ENCODE measurements at places on chromosomes 11 and 22.
A peak's percentile ranks its signal among the peaks of the same experiment; 100 is the strongest.

DNA sequence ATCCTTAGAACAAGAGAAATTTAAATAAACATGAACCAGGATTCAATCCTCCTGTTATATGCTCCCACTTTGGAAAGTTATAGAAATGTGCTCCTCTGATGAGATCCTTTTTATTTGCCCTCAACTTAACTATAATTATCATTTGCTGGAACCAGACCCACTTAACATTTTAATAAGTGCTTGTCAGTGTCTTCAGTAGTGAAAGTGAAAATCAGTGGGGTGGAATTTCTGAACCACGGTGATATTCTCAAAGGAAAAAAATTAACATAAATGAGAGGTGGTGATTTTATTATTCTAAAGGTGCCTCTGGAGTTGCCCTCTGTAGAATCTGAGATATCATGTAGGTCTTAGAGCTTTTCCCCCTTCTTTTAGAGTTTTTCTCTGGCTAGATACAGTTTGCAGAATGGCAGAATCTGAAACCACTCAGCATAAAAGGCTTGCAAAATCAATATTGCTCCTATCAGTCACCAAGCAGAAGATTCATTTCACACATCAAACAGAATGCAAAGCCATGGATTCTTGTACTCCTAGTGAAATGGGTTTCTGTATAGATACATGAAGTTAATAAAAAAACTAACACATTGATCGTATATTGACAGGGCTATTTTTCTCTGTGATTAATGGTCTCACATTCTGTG lies 213.2 kb downstream of the LUZP2 start:
- H3K27me3 ChIP-seq, result no peaks in the 10 kb centered on the region
- no peak for DNase-seq
- H3K27ac ChIP-seq, result no peak overlapping the region
- H3K4me1 ChIP-seq, result no peaks in the 10 kb centered on the region
- no peak overlapping the region for H3K4me3 ChIP-seq

- no peaks in the 10 kb centered on the region for H3K4me1 ChIP-seq
- no peaks in the 10 kb centered on the region for H3K27me3 ChIP-seq
- no peak overlapping the region for H3K27ac ChIP-seq
- no peak overlapping the region for H3K4me3 ChIP-seq
- no peak for DNase-seq
- no peaks in the 10 kb centered on the region for H3K36me3 ChIP-seq
Measured at GRCh38 chr11:85779956-85780640, 30.8 kb downstream of the SYTL2 start.

DNA sequence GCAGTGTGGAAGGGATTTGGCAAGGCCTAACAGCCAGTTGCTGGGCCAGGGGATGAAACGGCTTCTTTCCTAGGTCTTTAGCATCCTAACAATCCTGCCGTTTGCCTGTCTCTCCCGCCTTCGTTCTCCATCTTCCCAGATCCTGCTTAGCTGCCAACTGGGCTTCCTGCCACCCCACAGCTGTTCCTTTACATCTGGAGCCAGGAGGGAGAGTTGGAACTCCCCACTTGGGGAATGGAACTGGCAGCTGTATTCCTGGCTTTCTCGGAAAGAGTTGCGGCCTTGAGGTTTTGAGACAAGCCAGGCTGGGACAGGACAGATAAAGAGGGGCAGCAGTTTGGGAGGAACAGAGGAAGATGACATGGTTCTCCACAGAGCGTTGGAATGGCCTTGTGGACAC lies 59.6 kb downstream of the ST3GAL4 start:
- peak; percentile 73 for DNase-seq
- no peak overlapping the region for H3K4me3 ChIP-seq
- H3K36me3 ChIP-seq, result no peaks in the 10 kb centered on the region
- H3K27ac ChIP-seq, result peak overlapping the region; percentile 74
- no peaks in the 10 kb centered on the region for H3K27me3 ChIP-seq
- H3K4me1 ChIP-seq, result peaks cover 23% of the 10 kb centered on the region

- H3K27me3 ChIP-seq, result peaks cover 14% of the 10 kb centered on the region
- peaks cover 8% of the 10 kb centered on the region for H3K4me1 ChIP-seq
- H3K27ac ChIP-seq, result peak overlapping the region; percentile 77
- H3K4me3 ChIP-seq, result no peak overlapping the region
- DNase-seq, result peak; percentile 30
Measured at GRCh38 chr11:130451231-130452019, 3.0 kb downstream of the ADAMTS15 start.

DNA sequence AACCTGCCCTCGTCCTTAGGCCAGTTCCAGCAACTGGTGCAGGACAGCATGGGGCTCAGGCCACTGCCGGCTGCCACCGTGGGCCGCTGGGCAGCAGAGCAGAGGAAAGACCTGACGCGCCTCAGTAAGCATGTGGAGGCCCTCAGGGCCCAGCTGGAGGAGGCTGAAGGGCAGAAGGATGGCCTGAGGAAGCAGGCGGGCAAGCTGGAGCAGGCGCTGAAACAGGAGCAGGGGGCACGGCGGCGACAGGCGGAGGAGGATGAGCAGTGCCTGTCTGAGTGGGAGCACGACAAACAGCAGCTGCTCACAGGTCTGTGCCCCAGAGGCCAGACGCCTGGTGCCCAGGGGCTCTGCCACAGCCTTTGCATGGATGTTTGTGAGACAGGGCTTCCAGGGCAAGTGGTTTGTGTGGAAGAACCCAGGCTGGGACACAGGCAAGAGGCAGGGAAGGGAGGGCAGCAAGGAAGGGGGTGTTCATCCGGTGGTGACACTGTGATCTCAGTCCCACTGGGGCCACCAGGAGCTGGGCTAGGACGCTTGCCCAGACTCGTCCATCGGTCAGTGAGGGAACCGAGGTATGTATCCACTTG lies 13.9 kb downstream of the CCDC157 start:
- H3K27ac ChIP-seq, result no peak overlapping the region
- H3K27me3 ChIP-seq, result no peaks in the 10 kb centered on the region
- no peaks in the 10 kb centered on the region for H3K4me1 ChIP-seq
- DNase-seq, result no peak

DNA sequence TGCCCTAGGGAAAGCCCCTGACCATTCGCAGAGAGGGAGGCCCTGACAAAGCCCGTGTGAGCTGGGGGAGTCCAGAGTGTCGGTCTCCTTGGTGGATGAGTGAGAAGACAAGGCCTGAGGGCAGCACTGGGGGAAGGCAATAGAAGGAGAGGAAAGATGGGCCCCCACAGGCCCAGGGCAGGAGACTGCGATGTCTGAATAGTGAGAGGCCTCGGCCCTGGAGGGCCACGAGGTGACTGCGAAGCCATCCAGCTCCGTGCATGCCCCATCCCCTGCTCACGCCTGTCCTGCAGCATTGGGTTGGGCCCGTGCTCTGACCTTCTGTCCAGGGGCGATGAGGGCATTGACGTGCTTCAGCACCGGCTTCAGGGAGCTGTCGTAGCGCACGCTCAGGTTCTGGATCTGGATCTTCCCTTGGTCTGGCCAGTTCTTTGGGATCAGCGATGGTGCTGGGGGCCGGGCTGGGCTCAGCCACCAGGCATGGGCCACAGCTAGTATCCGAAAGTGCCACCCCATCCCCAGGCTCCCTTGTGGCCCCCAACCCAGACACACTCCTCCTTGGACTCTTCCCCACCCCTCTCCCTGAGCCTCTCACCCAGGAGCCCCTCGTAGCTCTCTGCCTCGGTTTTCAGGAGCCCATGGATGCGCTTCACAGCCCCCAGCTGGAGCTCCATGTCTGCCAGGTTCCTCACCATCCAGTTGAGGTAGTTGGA lies 8.3 kb upstream of the KCNJ11 start:
- no peak for DNase-seq
- H3K27me3 ChIP-seq, result no peaks in the 10 kb centered on the region
- H3K4me3 ChIP-seq, result no peak overlapping the region
- H3K27ac ChIP-seq, result no peak overlapping the region
- no peaks in the 10 kb centered on the region for H3K36me3 ChIP-seq
- peaks cover 14% of the 10 kb centered on the region for H3K4me1 ChIP-seq

DNA sequence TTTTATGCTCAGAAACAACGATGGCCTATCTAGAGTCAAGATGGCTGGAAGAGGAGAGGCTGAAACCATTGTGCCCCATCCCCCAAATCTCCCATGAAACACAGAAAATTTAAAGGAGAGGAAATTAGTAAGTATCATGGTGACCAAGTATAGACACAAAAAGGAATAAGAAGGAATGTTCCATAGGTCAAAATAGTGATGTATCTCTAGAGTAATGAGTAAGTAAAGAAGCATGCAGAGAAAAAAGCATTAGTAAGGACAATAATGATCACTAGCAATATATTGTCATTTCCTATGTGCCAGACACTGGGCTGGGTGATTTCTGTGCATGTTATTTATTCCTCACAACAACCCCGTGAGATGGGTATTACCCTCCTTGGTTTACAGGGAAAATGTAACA lies 2.6 kb upstream of the SLC22A24 start:
- no peak for DNase-seq
- no peak overlapping the region for H3K4me3 ChIP-seq
- H3K4me1 ChIP-seq, result no peaks in the 10 kb centered on the region
- no peaks in the 10 kb centered on the region for H3K27me3 ChIP-seq

DNA sequence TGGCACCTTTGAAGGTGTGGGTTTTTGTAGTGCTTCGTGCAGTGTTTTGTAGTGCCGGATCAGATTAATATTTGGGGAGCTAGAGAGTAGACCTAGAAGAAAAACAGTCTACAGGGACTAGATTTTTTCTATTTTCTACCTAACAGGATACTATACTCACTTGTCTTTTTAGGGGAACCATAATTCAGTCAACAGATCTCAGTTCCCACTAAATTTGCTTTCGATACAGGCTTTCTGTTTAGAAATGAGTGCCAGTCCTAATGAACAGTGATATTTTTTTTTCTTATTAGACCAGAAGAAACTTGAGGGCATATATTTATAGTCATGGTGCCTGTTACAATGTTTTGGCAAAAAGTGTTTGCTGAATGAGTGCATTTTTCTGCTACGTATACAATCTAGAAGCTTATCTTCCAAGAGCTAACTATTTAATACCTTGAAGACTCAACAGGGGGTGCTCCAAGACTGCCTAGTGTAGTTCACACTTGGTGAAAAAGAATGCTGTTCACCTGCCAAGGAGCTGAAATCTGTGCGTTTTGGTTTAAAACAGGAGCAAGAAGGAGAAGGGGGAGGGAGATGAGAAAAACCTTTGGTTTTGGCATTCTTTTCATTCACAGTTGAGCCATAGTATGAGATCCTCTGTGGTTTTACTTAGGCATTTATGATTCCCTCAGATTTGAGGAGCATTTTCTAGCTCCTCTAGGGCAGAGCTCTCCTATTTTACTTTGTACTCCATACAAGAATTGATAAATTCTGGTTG lies 44.9 kb upstream of the VSTM5 start:
- no peak overlapping the region for H3K4me3 ChIP-seq
- no peaks in the 10 kb centered on the region for H3K36me3 ChIP-seq
- no peak for DNase-seq
- no peak overlapping the region for H3K27ac ChIP-seq
- no peaks in the 10 kb centered on the region for H3K4me1 ChIP-seq

- DNase-seq, result no peak
- no peaks in the 10 kb centered on the region for H3K27me3 ChIP-seq
- no peaks in the 10 kb centered on the region for H3K4me1 ChIP-seq
- no peaks in the 10 kb centered on the region for H3K36me3 ChIP-seq
- H3K27ac ChIP-seq, result no peak overlapping the region
Measured at GRCh38 chr11:43071338-43071737, 240.5 kb upstream of the API5 start.

DNA sequence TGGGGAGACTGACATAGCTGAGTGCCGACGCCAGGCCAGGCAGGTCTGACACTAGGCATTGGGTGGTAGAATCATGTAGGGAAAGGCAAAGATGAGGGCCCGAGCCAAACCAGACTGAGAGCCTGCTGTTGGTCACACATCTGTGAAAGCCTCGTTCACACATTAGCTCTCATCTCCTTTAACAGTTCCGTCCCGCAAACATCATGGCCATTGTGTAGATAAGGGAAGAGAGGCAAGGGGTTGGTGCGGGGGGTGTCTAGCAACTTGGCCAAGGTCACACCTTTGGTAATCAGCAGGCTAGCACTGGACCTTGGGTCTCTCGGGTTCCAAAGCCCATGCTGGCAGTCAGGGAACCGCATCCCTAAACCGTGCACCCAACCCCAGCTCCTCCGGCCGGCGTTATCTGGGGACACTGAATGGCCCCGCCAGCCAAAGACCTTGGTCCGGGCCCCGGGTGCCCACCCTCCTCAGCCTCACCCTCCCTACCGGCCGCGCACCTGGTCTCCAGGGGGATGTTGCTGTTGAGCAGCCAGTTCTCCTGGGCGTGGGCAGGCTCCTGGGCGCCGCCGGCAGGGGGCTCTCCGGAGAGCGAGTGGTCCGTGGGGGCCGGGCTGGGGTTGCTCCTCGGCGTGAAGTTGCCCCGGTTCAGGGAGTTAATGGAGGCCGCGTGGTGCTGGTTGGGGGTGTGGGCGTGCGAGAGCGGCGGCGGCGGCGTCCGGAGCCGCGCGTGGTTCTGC lies 328.3 kb upstream of the NARS2 start:
- DNase-seq, result no peak
- H3K27me3 ChIP-seq, result no peaks in the 10 kb centered on the region
- H3K4me3 ChIP-seq, result no peak overlapping the region
- peaks cover 3% of the 10 kb centered on the region for H3K4me1 ChIP-seq
- H3K36me3 ChIP-seq, result no peaks in the 10 kb centered on the region

GRCh38 chr11:3202305-3202704 lies 16.3 kb downstream of the MRGPRG start:
- no peaks in the 10 kb centered on the region for H3K36me3 ChIP-seq
- DNase-seq, result no peak
- no peak overlapping the region for H3K4me3 ChIP-seq
- H3K4me1 ChIP-seq, result no peaks in the 10 kb centered on the region
- H3K27ac ChIP-seq, result no peak overlapping the region

DNA sequence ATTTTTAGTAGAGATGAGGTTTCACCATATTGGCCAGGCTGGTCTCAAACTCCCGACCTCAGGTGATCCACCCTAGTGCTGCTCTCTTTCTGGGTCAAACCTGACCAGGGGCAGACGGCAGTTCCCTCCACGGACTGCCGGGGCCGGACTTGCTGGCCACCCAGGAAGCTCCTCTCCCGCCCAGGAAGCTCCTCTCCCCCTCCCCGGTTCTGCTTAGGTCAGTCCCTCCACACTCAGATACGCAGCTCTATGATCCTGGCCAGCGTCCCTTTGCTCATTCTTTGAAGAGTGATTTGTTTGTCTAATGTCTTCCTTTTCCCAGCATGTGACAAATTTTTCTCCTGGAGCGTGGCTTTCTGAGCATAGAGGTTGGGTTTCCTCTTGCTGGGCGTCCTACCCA lies 125.3 kb upstream of the B3GAT1 start:
- no peak for DNase-seq
- no peaks in the 10 kb centered on the region for H3K4me1 ChIP-seq
- no peak overlapping the region for H3K4me3 ChIP-seq
- H3K36me3 ChIP-seq, result no peaks in the 10 kb centered on the region
- H3K27ac ChIP-seq, result no peak overlapping the region

All from gastrocnemius medialis (tissue), 4 donors.